ENCODE measurements at places on chromosomes 6 and 20. TPM values are rescaled to one million over a fixed set of nuclear protein-coding genes. Genes with fewer than 3 reads are reported as not detected.

DNA sequence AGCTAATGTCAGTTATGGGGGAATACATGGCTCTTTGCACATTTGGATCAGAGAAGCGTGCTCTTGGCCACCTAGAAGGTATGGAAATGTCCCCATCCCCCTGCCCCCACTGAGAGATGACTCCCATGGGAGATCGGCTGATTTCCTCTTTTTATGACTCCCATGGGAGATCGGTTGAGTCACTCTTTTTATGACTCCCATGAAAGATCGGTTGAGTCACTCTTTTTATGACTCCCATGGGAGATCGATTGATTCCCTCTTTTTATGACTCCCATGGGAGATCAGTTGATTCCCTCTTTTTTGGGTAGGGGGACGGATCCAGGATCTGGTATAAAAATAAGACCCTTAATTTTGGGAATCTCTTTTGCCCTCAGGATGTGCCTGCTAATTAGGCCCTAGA is 10.3 kb upstream of the TAAR9 start:
- no peak for DNase-seq
- H3K36me3 ChIP-seq, result no peaks in the 10 kb centered on the region
- no peaks in the 10 kb centered on the region for H3K27me3 ChIP-seq
- no peak overlapping the region for H3K4me3 ChIP-seq
- H3K4me1 ChIP-seq, result no peaks in the 10 kb centered on the region

DNA sequence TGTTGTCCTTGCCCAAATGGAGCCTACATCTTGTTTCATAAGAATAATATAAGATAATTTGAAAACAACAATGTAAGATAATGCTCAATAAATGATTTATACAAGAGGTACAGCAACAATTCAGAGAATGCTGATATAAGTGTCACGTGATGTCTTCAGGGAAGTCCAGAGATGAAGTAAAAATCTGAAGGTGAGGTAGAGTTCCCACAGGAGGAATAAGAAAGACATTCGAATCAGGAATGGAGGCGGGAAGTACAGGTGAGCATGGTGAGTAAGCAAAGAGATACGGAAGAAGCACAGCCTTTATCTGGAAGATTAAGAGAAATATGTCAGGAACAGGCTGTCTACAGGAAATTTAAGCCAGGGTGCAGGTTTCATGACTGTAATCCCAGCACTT is 165.9 kb upstream of the MARCKS start:
- no peak overlapping the region for H3K27ac ChIP-seq
- no peak for DNase-seq
- no peaks in the 10 kb centered on the region for H3K27me3 ChIP-seq

DNA sequence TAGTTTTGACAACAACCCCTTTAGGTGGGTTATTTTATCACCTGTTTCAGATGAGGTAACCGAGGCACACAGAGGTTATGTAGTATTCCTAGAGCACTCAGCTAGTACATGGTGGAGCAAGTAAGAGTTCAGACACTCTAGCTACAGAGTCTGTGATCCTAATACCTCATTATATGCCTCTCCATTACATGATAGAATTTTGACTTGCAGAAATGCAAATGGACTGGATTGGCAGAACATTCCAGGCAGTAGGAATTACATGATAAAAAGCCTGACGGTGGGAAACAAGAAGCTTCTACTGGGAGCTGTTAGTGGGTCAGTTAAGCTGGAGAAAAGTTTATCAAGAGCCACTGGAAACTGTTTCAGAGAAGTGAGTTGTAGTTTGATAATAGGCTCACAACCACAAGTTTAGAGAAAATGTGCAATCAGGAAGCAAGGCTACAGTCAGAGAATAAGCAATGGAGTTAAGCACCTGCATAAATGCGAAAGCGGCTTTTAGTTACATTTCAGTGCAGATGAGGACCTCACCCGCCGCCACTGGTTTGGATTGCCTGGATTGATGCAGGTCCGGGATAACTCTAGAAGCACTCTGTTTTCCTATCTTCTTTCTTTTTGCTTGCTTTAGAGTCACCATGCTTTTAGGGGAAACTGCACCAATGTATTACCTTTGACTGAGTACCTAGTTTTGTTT is 34.7 kb upstream of the MYLK2 start:
- H3K36me3 ChIP-seq, result no peaks in the 10 kb centered on the region
- no peaks in the 10 kb centered on the region for H3K4me1 ChIP-seq

The MOXD1 gene
- total RNA-seq, result 16.0 TPM

- H3K27ac ChIP-seq, result peak overlapping the region; percentile 91
- DNase-seq, result no peak
- H3K36me3 ChIP-seq, result no peaks in the 10 kb centered on the region
- H3K4me3 ChIP-seq, result peak overlapping the region; percentile 55
- peaks cover 46% of the 10 kb centered on the region for H3K4me1 ChIP-seq
Measured at GRCh38 chr20:51562332-51563173, 20.0 kb upstream of the NFATC2 start.

The PSORS1C2 gene
- total RNA-seq, result not detected

The TFAP2C gene
- 20.6 TPM for total RNA-seq

DNA sequence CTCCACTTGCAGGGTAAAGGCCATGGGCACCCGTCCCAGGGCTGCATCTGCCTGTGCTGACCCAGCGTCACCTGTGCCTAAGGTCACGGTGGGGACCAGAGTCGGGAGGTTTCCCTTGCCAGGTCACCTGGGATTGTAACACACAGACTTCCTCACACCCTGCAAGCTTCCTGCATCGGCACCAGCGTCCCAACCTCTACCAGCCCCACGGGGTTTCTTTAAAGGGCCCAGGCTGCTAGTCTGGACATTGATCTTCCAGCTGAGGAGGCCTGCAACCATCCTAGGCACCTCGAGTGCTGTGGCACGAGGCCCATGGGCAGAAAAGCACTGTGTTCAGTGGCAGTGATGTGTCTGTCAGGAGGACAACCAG is 12.6 kb downstream of the ACSS1 start:
- no peak for DNase-seq
- no peak overlapping the region for H3K27ac ChIP-seq
- H3K36me3 ChIP-seq, result peaks cover 26% of the 10 kb centered on the region
- peaks cover 89% of the 10 kb centered on the region for H3K4me1 ChIP-seq
- no peaks in the 10 kb centered on the region for H3K27me3 ChIP-seq

The LPA gene
- total RNA-seq, result 0.49 TPM

- H3K4me1 ChIP-seq, result peaks cover 8% of the 10 kb centered on the region
- no peak overlapping the region for H3K27ac ChIP-seq
- H3K36me3 ChIP-seq, result no peaks in the 10 kb centered on the region
- H3K27me3 ChIP-seq, result no peaks in the 10 kb centered on the region
Measured at GRCh38 chr6:11272491-11273192, 40.2 kb upstream of the NEDD9 start.

DNA sequence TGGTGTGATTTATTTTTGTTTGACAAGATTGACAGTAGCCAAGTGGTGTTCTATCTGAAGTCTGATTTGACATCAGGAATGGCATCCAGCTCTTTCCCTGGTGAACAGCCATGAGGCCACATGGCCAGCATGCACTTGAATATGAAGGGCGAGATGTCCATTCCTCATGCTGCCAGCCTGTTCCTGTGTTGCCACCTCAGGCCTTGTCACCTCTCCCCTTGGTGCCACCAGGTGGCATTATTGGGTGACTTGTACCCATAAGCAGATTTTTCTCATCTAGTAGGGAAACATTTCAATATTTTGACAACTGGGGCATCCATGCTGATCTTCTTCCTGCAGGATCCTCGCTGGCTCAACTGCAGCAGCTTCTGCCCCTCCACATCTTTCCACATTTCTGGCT is 199.1 kb downstream of the ERMARD start:
- H3K4me1 ChIP-seq, result no peaks in the 10 kb centered on the region
- DNase-seq, result no peak
- H3K27ac ChIP-seq, result no peak overlapping the region
- no peaks in the 10 kb centered on the region for H3K36me3 ChIP-seq

The DLL1 gene
- 43.5 TPM for total RNA-seq

- DNase-seq, result no peak
- H3K4me3 ChIP-seq, result no peak overlapping the region
- H3K36me3 ChIP-seq, result no peaks in the 10 kb centered on the region
- H3K27me3 ChIP-seq, result no peaks in the 10 kb centered on the region
- peaks cover 66% of the 10 kb centered on the region for H3K4me1 ChIP-seq
Measured at GRCh38 chr6:151905072-151905471, 97.6 kb downstream of the ESR1 start.

DNA sequence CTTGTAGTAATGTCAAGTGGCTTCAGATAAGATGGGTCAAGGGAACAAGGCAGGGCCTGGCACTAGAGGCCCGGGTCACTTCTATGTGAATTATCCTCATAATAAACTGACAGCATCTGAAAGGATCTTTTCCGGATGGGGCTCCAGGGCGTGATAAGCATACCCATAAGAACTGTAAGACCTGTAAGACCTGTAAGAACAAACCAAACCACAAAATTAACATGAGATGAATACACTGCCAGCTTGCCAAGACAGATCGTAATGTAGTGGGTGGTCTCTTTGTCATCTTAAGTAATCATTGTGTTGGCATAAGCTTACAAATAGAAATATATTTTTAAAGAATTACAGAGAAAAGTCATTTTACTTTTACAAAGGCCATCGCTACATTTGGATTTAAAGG is 334.9 kb downstream of the RFPL4B start:
- H3K27me3 ChIP-seq, result no peaks in the 10 kb centered on the region
- no peaks in the 10 kb centered on the region for H3K36me3 ChIP-seq
- peaks cover 6% of the 10 kb centered on the region for H3K4me1 ChIP-seq
- H3K27ac ChIP-seq, result no peak overlapping the region

GRCh38 chr6:20931093-20931492 is 396.8 kb downstream of the CDKAL1 start:
- H3K27ac ChIP-seq, result no peak overlapping the region
- no peak for DNase-seq
- H3K27me3 ChIP-seq, result no peaks in the 10 kb centered on the region
- no peaks in the 10 kb centered on the region for H3K4me1 ChIP-seq

The PPP1R16B gene
- 6.4 TPM for total RNA-seq

DNA sequence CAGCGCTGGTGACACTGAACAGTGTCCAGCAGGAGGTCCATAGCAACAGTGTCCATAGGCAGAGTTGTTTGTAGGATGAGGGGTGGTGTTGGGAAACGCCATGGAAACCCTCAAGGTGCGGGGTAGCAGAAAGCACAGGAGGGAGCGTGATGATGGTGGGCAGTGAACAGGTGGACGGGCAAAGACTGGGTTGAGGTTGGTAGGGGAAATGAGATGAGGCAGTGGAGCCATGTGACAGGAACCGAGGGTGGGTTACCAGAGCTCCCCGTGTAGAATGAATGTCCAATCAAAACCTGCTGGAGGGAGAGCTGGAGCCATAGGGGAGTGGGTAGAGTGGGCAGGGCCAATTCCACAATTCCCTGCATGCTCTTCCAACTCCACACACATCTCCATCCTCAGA is 38.0 kb downstream of the HLA-DPB1 start:
- H3K27ac ChIP-seq, result no peak overlapping the region
- H3K4me3 ChIP-seq, result no peak overlapping the region
- no peak for DNase-seq
- H3K4me1 ChIP-seq, result no peaks in the 10 kb centered on the region
- H3K36me3 ChIP-seq, result no peaks in the 10 kb centered on the region
- no peaks in the 10 kb centered on the region for H3K27me3 ChIP-seq

The PRRT1 gene
- 8.8 TPM for total RNA-seq

DNA sequence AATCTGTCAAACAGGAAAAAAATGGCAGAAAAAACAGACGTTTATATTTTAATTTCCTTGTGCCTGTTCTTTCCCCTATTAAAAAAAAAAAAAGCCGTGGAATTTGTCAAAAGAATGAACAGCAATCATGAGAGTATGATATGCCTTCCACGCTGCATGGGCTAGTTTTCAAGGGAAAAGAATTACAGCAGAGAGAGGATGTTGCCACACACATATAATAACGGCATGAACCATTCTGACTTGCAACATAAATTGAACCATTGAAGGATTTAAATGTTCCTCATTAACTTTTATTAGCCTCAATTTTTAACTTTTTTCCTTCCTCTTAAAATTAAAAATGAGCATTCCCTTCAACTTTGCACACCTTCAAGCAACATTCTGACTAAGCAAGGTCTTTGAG is 301.8 kb downstream of the FOXC1 start:
- no peaks in the 10 kb centered on the region for H3K27me3 ChIP-seq
- H3K36me3 ChIP-seq, result no peaks in the 10 kb centered on the region
- H3K27ac ChIP-seq, result no peak overlapping the region
- H3K4me3 ChIP-seq, result no peak overlapping the region

The CNR1 gene
- 6.1 TPM for total RNA-seq

The PPIL1 gene
- 18.9 TPM for total RNA-seq

The GJA10 gene
- total RNA-seq, result not detected

The CLDN20 gene
- not detected for total RNA-seq

- no peaks in the 10 kb centered on the region for H3K4me1 ChIP-seq
- no peak for DNase-seq
- H3K27me3 ChIP-seq, result no peaks in the 10 kb centered on the region
Measured at GRCh38 chr6:89198235-89198634, 18.9 kb downstream of the GABRR1 start.

The OR12D3 gene
- total RNA-seq, result not detected

DNA sequence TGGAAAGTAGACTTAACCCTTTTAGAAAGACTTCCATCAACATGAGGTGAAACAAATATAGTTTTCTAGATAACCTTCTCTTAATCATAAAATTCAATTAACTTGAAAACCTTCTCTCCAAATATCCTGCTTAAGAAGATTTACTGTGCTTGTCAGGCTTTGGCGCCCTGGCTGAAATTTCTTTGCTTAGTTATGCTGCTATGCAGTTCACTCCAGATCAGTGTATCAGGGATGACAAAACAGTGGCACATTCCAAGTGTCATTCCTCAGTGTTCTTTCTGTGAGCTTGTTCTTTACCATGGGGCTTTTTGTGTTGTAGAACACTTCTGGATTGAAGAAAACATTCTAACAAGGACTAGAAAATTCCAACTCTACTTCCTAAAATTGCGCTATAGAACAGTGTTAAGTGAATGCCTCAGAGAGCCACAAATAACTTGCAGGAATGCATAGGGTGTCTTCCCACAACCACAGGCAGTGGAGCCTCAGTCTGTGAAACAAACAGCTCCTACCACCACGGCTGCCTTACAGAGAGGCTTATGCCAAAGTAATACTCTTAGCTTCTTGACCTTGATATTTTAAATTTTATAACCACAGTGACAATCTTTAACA is 443.6 kb downstream of the CDC5L start:
- DNase-seq, result no peak
- H3K27me3 ChIP-seq, result no peaks in the 10 kb centered on the region
- H3K4me3 ChIP-seq, result no peak overlapping the region
- H3K4me1 ChIP-seq, result no peaks in the 10 kb centered on the region
